ENCODE measurements at places on chromosomes 4 and X.

DNA sequence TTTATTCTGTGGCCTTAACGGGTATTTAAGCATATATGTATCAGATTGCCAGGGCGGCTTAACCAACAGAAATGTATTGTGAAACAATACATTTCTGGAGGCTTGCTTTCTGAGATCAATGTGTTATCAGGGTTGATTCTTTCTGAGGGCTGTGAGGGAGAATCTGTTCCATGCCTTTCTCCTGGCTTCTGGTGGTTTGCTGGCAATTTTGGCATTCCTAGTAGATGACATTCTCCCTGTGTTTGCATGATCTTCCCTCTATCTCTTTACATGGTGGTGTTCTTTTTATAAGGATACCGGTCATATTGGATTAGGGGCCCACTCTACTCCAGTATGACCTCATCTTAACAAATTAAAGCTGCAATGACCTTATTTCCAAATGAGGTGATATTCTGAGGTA is 16.9 kb upstream of the CEP135 start:
- no peak overlapping the region for H3K27ac ChIP-seq
- no peaks in the 10 kb centered on the region for H3K4me1 ChIP-seq
- H3K27me3 ChIP-seq: no peaks in the 10 kb centered on the region
- no peak for DNase-seq
- H3K36me3 ChIP-seq: no peaks in the 10 kb centered on the region

DNA sequence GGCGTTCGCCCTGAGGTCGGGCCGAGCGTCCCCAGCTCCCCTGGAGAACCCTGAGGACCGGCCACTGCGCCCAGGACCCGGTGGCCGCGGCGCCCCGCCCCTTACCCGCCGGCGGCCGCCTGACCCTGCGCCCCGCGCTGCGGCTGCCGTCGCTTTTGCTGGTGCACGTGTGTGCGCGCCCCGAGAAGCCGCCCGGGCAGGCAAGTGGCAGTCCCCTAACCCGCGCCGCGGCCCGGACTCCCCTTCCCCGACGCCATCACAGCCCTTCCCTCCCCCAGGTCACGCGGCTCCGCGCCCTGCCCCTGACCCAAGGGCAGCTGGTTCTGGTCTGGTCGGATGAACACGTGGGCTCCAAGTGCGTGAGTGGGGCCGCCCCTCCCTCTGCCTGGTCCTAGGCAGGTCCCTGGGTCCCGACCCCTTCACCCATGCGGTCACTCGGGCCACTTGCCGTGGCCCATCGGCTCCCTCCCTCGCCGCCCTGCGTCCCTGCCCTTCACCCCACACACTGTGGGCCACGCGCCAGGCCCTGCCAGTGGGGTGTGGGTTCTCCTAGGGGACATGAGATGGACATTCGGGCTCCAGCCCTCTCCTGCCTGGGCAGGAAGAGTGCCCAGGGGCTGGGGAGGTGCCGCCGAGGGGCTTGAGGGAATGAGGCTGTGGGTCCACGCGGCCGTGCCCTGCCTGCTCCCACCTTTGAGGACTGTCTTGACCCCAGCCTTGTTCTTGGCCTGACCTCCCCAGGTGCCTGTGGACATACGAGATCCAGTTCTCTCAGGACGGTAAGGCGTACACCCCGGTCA is 8.0 kb upstream of the FGFRL1 start:
- peaks cover 63% of the 10 kb centered on the region for H3K27me3 ChIP-seq
- no peak overlapping the region for H3K27ac ChIP-seq
- H3K4me1 ChIP-seq: peaks cover 10% of the 10 kb centered on the region
- no peak for DNase-seq
- no peaks in the 10 kb centered on the region for H3K36me3 ChIP-seq

GRCh38 chrX:131763674-131764073 is 219.8 kb downstream of the OR13H1 start:
- no peaks in the 10 kb centered on the region for H3K36me3 ChIP-seq
- no peaks in the 10 kb centered on the region for H3K27me3 ChIP-seq
- H3K4me1 ChIP-seq: no peaks in the 10 kb centered on the region
- DNase-seq: peak; percentile 89
- no peak overlapping the region for H3K27ac ChIP-seq
- H3K4me3 ChIP-seq: peak overlapping the region; percentile 33

- no peaks in the 10 kb centered on the region for H3K4me1 ChIP-seq
- H3K4me3 ChIP-seq: no peak overlapping the region
- peak overlapping the region; percentile 56 for H3K27ac ChIP-seq
- peak; percentile 24 for DNase-seq
- H3K27me3 ChIP-seq: no peaks in the 10 kb centered on the region
Observed at GRCh38 chr4:113435893-113436292, 325.6 kb downstream of the CAMK2D start.

DNA sequence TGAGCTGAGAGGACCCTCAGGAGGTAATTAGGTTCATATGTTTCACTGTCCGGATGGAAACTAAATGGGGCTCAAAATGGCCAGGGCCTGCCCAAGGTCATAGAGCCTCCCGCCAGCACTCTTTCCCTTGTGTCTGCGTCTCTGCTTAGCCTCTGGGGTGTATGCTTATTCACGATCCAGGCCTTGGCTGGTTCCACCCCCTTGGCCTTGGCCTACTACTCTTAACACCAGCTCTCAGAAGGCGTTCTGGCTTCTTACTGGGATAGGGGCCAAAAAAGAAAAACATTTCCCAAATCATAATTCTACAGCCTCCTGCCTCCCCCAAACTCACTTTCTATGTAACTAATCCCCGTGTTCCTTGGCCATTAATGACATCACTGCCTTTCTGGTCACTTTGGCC is 68.8 kb downstream of the RTL5 start:
- H3K4me1 ChIP-seq: no peaks in the 10 kb centered on the region
- no peak overlapping the region for H3K4me3 ChIP-seq
- H3K27me3 ChIP-seq: peaks cover 5% of the 10 kb centered on the region
- H3K27ac ChIP-seq: no peak overlapping the region
- no peak for DNase-seq
